Caki2 (cell line): ENCODE measurements at places on chromosomes 5 and 9. TPM values are rescaled to one million over a fixed set of nuclear protein-coding genes. Genes with fewer than 3 reads are reported as not detected.

The FOXD4L3 gene
- total RNA-seq: not detected in 2 replicates

The OR1J2 gene
- total RNA-seq: not detected in 2 replicates

The TEK gene
- 1.5 TPM in 1 of 2 replicates, not detected in the other for total RNA-seq

The CDKN2B gene
- total RNA-seq: not detected in 2 replicates

The ZDHHC11 gene
- 1.2 and 2.2 TPM in 2 replicates for total RNA-seq

The SCGB3A1 gene
- total RNA-seq: not detected in 2 replicates

The ADGRD2 gene
- 0.26 TPM in 1 of 2 replicates, not detected in the other for total RNA-seq

The QRFP gene
- not detected in 2 replicates for total RNA-seq

The SH3TC2 gene
- total RNA-seq: 2.4 and 5.1 TPM in 2 replicates

The LHX2 gene
- 4.0 and 17.2 TPM in 2 replicates for total RNA-seq

DNA sequence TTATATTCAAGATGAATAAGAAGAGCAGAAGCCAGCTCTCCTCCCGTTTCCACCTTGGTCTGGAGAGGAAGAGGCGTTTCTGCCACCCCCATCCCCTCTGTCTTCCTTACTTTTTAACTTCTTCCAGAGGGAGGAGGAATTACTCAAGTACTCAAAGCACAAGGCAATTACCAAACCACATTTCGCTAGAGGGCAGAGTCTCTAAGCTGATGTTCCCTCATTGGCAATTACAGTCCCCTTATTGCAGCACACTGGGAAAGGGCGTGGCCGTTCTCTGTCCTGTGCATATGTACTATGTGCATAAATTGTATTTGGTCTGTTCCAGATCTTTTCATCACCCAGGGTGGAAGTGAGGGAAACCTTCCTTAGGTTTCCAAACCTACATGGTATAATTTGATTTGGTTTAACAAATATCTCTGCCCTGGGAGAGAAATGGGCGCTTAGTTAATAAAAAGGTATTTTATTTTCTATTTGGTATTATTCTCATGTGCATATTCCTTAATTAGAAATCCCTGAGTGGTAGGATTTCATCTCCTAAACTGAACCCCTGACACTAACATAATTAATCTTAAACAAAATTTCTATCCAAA, 29.8 kb upstream of the ALDOB start:
- DNase-seq: peak; percentile 61

DNA sequence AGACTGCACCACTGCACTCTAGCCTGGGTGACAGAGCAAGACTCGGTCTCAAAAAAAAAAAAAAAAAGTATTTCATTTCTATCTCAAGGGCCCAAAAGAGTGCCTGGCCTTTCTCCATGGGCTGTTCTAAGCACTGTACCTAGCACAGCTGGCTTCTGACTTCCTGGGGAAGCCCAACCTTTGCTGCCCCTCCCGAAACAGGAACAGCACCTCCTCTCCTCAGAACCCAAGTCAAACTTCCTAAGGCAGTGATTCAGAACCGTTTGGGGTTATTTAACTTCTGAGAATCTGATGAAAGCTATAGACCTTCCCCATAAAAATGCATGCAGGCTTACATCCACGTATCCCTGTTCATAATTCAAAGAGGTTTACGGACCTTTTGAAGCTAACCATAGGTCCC, 57.8 kb downstream of the NRG2 start:
- no peak for DNase-seq

DNA sequence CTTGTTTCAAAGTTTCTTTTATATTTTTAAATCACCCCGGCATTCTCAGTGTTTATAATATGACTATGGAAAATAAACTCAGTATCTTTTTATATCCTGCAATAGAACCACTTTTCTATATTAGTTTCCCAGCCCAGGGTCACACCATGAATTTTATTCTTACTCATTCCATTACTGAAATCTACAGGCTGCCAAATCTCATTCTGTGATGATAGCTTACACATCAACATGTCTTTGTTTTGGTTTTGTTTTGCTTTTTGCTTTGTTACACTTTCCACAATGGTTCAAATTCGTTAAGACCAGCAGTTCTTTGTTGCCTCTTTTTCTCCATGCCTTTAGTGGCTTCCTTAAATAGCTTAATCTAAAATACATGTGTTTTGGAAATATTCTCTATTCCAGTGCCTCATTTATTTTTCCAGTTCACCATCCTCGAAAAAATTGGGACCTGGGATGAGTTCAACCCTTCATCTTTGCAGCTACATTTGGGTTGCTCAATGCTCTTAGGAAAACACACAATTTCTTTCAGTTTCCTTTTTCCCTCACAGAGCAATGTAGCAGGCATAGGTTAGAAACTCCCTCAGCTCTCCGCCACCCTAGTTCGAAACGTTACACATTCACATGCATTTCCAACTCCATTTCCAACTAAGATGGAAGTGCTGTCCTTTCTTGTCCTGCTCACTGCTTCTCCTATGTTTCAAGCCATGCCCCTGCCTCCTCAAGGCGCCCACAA, 1146.3 kb downstream of the MAT2B start:
- DNase-seq: no peak

DNA sequence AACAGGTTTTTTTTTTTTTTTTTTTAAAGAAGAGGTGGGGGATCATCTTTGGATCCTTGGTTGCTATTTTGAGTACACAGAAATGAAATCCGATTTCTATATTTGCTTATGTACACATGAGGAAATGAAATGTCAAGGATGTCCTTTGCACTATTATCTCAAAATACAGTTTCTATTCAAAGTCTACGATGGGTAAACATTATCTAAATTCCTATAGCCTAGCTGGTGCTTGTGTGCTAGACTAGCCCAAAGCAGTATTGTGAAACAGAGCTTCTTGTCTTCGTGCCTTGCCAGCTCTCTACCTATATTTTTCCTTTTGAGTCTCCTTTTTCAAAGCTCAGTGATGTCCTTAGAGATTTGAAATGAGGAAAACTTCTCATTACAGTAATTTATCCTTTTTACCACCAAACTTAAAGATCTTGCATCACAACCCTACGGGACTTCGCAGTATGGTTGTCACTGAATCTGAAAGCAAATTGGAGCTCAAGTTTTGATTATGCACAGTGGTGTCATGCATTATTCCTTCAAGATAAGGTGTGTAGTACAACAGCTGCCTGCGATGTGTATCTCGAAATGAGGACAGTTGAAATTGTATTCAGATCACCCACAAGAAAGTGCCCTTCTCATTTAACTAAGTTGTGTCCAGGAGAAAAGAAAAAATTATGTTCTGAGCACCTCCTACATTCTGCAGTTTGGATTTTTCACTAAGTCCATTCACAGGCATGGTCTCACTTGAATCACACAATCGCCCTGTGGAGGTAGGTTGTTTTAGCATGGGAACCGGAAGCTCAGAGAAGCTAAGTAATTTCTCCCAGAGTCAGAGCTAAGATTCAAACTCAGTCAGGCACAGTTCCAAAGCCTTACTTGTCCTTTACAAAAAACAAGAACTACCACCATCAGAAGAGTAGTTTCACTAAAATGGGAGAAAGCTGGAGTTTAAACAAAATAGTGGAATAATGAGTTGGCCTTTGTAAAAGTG, 379.0 kb downstream of the GLIS3 start:
- no peak for DNase-seq

DNA sequence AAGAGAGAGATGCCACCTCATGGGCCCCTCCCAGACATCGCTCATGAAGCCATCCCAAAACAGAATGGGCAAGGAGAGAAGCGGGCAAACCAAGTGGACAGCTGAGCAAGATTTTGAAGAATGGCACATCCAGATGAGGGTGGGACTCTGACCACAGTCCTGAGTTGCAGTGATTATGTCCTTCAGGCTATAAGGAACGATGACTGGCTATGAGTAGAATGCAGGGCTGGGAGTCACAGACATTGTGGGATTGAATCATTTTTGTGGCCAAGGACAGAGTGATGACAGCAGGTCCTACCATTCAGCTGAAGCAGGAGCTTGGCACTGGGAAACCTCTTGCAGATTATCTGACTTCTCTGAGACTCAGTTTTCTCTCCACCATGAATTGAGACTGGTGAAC, 245.7 kb upstream of the SLC30A5 start:
- no peak for DNase-seq

- DNase-seq: no peak
Measured at GRCh38 chr5:19795218-19795617, 192.8 kb downstream of the CDH18 start.

GRCh38 chr9:120151806-120152205, 428.2 kb downstream of the CDK5RAP2 start:
- DNase-seq: no peak

GRCh38 chr5:178378527-178379484, 146.2 kb upstream of the PHYKPL start:
- DNase-seq: no peak

- no peak for DNase-seq
Measured at GRCh38 chr5:101838435-101838834, 457.6 kb downstream of the SLCO4C1 start.

DNA sequence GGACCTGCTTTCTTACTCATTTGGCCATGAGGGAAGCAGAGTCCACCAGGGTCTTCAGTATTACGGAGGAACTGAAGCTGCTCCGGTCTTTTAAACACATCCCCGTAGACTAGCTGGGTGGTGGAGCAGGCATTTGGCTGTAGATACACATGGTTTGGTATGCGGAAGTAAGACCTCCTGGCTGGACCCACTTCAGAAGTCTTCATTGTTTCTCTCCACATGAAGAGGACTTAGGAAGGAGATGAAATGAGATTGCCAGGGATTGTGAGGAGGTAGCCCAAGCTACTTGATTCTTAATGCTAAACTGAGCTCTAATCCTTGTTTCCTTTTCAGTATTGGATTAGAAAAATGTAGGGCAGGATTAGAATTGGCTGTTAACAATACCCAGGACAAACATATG, 32.9 kb downstream of the STXBP1 start:
- DNase-seq: no peak

DNA sequence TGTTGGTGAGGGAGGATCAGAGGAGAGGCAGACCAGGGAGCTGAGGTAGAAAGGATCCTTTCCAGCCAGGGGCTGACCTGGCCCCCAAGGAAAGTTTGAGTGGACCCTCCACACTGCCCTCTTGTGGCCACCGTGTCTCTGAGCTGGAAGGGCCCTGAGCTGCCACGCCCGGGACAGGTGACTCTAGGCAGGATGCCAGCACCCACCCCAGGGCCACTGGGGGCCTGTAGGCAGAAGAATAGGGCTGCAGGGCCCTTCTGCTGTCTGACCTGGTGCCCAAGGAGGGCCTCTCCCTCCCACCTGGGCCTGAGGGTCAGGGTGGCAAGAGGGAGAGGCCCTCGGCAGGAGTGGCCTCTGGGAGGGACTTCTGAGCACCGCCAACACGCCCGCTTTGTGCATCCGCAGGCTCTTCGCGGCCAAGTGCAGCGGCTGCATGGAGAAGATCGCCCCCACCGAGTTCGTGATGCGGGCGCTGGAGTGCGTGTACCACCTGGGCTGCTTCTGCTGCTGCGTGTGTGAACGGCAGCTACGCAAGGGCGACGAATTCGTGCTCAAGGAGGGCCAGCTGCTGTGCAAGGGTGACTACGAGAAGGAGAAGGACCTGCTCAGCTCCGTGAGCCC, 76.8 kb downstream of the LMX1B start:
- DNase-seq: peak; percentile 23

DNA sequence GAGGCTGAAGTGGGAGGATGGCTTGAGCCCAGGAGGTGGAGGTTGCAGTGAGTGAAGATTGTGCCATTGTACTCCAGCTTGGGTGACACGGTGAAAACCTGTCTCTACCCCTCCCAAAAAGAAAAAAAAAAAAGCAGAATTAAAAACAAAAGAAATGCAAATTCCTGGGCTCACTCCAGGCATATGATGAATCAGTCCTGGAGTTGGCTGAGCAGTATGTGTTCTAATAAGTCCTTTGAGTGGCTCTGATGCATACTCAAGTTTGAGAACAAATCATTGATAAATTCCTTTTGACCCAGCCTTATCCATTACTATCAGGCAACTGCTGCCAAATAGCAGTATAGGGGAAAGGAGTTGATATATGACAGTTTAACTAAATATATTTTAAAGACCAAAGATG, 28.3 kb downstream of the UHRF2 start:
- DNase-seq: peak; percentile 5

DNA sequence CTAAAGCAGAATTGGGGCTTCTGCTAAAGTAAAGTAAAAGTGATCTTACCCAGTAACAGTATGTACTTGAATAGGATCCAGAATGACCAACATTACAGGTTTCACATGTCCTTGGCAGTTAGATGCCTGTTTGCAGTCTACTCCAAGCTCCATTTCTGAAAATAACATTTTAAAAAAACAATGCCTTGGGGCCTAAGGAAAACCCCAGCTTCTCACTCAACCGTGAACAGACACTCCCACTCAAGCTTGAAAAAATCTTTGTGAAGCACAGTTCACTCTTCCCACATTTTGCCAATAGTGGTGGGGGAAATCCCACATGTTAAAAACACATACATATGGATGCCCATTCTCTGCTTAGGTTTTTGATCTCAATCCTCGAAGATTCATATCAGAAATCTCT, 304.1 kb downstream of the ARRDC3 start:
- DNase-seq: peak; percentile 74

- DNase-seq: peak; percentile 46
Measured at GRCh38 chr5:37792975-37793631, 46.7 kb downstream of the GDNF start.

DNA sequence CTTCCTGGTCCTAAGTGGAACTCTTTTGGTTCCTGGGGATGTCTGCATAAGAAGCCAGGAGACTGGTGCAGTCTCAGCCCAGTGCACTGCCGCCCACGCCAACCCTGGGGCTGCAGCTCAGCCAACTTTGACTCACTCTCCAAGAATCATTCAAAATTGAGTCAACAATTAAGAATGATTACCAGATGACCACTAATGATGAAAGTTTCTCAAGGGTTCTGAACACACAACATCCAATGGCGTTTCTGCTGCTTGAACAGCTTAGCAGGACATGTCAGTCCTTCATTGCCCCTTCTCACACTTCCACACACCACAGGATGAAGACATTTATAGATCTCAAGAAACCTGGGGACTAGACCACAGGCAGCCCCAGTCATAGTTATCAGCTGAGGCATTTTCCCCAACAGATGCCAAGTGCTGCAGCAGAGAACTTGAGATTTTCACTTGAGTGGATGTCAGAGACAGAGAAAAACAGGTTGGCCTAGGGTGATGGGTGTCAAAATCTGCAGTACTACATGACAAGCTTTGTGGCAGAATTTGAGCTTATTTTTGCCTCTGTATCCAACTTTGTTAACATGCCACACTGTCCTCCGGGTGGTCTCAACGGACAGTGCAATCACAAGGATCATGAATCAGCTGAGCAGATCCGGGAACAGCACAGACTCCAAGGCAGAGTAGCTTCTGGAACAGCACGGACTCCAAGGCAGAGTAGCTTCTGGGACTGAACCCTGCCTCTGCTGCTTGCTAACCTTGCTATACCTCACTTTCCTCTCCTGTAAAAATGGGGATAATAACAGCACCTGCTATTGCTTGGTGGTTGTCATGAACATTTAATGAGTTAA, 356.1 kb downstream of the SPOCK1 start:
- DNase-seq: peak; percentile 72
